ENCODE measurements at places on chromosomes 7 and 10.

DNA sequence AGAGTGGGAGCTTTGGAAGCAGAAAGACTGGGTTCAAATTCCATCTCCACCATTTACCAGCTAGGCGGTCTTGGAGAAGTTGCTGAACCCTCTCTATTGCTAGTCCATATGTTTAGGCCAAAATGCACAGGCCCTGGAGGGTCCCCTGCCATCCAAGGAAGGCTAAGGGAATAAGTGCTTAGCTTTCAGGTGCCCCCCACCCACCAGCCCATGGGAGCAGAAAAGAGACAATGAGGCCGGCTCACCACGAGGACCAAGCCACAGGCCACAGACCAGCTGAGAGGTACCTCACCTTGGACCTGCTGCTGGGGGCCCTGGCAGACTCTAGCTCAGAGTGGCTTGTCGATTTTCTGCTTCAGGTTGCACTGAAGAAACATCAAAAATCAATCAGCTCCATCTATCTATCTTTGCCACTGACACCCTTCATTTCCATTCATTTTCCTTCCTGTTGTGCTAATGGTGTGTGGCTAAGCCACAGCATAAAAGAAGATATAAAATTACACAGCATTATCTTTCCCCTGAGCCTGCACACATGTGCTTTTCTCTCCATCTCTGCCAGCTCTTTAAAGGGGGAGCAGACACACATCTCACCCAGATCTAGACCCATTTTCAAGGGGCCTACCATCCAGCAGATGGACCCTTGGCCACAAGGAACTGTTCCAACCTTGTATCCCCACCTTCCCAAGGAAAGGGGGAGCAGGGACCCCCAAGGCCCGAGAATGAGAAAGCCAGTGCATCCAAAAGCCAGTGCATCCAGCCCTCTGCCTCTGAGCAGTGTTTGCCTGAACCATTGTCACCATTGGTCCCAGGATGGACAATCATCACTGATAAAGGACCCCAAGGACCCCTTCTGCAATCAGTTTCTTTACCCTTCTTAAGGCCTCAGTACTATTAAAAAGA, 65.4 kb downstream of the GRID1 start:
- no peak for DNase-seq

- DNase-seq, result no peak
These were observed 233.8 kb upstream of the PRKCQ start for GRCh38 chr10:6813856-6814255.

DNA sequence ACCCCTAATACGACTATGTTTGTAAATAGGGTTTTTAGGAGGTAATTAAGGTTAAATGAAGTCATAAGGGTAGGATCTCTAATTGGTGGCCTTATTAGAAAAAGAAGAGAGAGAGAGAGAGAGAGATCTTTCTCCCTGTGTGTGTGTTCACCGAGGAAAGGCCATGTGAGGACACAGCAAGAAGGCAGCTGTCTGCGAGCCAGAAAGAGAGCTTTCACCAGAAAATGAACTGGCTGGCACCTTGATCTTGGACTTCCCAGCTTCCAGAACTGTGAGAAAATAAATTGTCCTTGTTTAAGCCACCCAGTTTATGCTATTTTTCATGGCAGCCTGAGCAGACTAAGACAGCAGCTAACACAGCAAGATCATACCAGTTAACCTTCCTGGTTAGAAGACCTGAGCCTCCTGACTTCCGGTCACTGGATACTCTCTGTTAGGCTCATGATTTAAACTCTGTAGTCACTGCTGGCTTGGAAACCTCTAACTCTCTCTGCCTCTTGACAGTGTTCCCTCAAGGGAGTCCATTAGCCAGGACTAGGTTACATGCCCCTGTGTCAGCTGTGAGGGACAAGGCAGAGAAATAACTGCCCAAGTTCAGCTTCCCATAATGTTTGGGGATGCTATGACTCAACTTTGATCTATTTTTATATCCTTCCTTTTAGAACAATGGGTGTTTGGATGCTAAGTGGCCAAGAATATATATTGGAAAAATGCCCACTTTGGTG, 102.3 kb downstream of the DYNC1I1 start:
- no peak for DNase-seq

DNA sequence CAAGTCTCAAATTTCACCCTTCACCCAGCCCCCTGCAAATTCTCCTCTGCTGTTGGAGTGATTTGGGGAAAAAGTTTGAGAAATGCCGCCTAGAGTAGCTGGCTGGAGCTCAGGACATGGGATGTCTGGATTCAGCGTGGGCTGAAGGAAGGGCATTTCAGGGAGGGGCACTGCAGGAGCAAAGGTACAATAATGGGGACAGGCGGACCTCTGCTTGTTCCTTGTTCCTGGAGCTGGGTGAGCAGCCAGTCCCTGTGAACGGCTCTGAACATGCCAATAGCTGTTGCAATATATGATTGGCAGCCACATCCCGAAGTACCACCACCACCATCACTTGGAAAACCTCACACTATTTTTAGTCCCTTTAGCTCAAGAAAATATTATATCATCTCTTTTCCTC, 23.4 kb downstream of the ADRA2A start:
- DNase-seq, result no peak

DNA sequence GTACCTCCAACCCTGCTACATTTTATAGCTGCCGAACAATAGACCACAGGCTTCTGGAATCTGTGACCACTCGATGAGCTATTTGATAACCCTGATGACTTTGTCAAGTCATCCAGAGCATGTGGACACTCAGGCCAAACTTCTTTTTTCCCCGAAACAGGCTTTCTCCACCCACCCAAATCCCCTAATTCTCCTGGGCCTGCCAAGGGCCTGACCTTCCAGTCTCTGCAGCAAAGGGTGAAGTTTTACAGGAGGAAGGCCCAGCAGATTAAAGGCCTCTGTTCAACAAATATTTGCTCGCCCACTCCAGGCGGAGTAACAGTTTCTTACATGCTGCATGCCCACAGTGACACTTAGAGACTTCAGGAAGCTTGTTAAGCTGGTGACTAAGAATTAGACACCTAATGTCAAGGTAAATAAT, 2.0 kb downstream of the JCAD start:
- DNase-seq, result no peak

GRCh38 chr10:130932326-130933007, 379.1 kb downstream of the TCERG1L start:
- no peak for DNase-seq
